ENCODE measurements at places on chromosomes 3 and 15. TPM values are rescaled to one million over a fixed set of nuclear protein-coding genes. Genes with fewer than 3 reads are reported as not detected.

DNA sequence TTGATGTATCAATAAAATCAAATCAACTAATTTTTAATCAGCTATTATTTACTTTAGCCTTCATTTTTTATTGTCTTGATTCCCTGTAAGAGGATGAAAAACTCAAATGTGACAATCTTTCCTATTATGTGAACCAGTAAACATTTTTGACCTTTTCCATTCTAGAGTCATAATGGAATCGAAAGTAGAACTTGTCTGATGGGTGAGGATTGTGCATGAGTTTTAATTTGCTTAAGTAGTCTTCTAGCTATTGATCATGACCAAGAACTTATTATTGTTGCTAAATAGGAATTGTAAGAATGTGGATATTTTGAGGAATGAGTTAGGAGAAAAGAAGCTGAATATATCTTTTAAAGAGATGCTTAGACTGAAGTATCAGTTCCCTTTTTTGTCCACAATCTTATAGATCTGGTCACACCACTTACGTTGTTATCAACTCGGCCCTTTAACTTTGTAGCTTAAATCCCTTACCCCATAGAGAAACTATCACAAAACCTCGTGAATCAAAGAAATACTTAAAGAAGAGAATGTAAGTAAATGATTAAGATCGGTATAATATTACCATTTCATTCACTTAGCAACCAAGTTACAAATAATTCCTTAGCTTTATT is 147.3 kb downstream of the TP63 start:
- H3K27me3 ChIP-seq = no peaks in the 10 kb centered on the region
- H3K4me1 ChIP-seq = no peaks in the 10 kb centered on the region
- H3K4me3 ChIP-seq = no peak overlapping the region
- no peaks in the 10 kb centered on the region for H3K36me3 ChIP-seq
- no peak for DNase-seq
- H3K27ac ChIP-seq = no peak overlapping the region

DNA sequence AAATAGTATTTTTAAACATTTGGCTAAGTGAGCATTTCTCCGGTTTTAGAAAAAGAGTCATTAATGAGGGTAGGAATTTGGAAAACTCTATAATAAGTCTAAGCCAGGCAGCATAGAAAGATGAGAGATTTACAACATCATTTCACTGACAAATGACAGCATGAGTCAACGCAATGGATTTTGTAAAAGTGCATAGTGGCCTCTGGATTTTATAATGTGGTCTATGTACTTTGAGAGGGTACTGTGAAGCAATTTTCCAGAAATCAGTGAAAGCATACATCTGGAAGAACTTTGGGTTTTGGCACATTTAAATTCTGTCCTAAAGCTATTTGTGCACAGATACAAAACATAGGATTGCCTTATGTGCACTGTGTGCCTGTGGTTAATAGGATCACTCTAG is 130.8 kb upstream of the CCNL1 start:
- no peak for DNase-seq
- H3K27ac ChIP-seq = peak overlapping the region; percentile 82
- H3K27me3 ChIP-seq = no peaks in the 10 kb centered on the region
- H3K4me3 ChIP-seq = no peak overlapping the region
- no peaks in the 10 kb centered on the region for H3K36me3 ChIP-seq
- peaks cover 55% of the 10 kb centered on the region for H3K4me1 ChIP-seq

DNA sequence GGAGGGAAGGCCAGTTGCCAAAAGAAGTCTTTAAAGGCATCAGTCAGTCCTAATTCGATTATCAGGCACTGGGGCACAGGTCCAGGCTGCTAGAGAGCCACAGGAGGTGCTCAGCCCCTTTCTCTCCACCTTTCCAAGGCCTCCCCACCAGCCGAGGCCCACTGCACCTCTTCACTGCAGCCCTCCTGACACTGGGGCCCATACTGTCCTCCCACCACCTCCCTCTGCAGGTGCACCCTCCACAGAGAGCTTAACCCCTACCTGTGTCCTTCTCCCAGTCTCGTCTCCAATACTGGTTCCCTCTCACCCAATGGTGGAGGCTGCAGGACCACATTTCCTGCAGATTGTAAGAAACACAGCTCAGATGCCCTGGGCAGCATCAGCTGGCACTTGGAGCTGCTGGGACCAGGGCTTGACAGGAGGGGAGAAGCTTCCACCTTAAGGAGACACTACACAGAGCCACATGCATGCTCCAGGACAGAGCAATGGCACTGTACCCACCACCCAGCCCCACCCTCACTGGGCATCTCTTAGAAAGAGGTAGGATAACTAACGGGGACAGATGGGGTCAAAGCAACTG is 81.6 kb upstream of the PRR20G start:
- H3K36me3 ChIP-seq = no peaks in the 10 kb centered on the region
- no peak for DNase-seq
- no peak overlapping the region for H3K4me3 ChIP-seq
- no peak overlapping the region for H3K27ac ChIP-seq

DNA sequence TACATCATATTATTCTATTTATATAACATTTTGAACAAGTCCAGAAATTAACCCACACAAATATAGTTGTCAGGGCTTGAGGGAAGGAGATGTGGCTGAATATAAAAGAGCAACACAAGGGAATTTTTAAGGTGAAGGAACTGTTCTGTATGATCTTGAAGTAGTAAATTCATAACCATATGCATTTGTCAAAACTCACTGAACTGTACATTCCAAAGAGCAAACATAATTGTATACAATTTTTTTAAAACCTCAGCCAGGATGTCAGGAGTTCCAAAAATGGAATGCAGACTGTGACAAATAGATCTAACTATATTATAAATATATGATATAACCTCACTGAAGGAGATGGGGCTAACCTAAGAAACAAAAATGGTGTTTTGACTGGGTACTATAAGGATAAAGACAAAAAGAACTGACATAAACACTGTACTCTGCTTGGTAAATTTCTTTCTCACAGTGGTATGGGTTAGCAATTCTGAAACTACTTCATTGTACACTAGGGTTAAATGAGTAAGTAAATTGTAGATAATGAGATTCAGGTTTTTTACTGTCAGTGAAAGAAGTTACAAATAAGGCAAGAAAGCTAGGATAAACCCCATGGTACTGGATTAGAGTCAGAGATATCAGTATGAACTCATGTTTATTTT is 14.4 kb downstream of the GOLGB1 start:
- no peak overlapping the region for H3K4me3 ChIP-seq
- H3K4me1 ChIP-seq = peaks cover 29% of the 10 kb centered on the region
- no peaks in the 10 kb centered on the region for H3K27me3 ChIP-seq
- peaks cover 7% of the 10 kb centered on the region for H3K36me3 ChIP-seq
- no peak for DNase-seq

- peaks cover 4% of the 10 kb centered on the region for H3K36me3 ChIP-seq
- H3K4me3 ChIP-seq = peak within 1 kb of the TSS; percentile 93
- peak; percentile 89 for DNase-seq
- H3K27ac ChIP-seq = peak within 1 kb of the TSS; percentile 99
- peaks cover 54% of the 10 kb centered on the region for H3K4me1 ChIP-seq
Measured at GRCh38 chr3:71583566-71584393, at the start of gene FOXP1. TSS of gene FOXP1 (minus strand) at chr3:71583728. CDS start at chr3:71198381, 385,347 bp downstream.

DNA sequence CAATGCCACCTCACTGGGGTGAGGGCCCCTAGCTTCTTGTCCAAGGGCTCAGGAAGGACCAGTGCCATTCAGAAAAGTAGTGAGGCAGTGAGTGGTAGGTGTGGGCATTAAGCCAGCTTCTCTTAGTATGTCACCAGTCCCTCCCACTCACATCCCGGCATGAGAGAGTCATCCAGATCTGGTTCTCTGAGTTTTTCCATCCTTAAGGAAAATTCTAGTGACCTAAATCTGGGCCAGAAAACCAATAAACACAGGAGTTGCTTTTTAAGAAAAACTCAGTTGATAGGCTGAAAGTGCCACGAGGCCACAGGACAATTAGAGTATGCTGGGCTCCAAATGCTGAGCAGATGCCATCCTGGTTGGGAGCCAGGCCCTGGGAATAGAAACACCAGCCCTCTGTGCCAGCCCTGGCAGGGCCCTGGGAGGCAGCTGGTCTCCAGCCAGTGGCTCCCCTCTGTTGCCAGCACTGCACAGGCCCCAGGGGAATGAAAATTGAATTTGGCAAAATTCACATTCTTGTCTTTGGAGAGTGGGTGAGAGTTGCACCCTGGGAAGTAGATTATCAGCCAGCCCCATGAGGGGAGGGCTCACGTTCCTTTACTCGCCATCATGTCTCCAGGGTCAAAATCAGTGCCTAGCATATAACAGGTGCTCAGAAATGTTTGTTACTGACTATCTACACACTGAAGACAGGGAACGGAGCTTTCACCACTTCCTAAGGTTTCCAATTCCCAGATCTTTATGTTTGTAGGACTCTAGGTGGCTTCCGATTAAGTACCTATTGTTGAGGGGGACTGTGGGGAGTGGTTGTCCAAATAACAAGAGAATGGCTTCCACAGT is 52.8 kb downstream of the FAM43A start:
- no peak for DNase-seq
- no peak overlapping the region for H3K27ac ChIP-seq
- peaks cover 4% of the 10 kb centered on the region for H3K36me3 ChIP-seq
- peaks cover 37% of the 10 kb centered on the region for H3K27me3 ChIP-seq
- no peak overlapping the region for H3K4me3 ChIP-seq

The CD80 gene
- total RNA-seq = not detected

- H3K27ac ChIP-seq = no peak overlapping the region
- H3K36me3 ChIP-seq = peaks cover 8% of the 10 kb centered on the region
- no peak overlapping the region for H3K4me3 ChIP-seq
- DNase-seq = no peak
Measured at GRCh38 chr3:195866686-195867511, 41.5 kb downstream of the TNK2 start.

The RGMA gene
- 12.4 TPM for total RNA-seq

- H3K27me3 ChIP-seq = no peaks in the 10 kb centered on the region
- no peak overlapping the region for H3K4me3 ChIP-seq
- no peaks in the 10 kb centered on the region for H3K4me1 ChIP-seq
- DNase-seq = no peak
- no peak overlapping the region for H3K27ac ChIP-seq
Measured at GRCh38 chr3:172816281-172816680, 65.8 kb downstream of the ECT2 start.
